ENCODE measurements at places on chromosomes 6 and 20.
A peak's percentile ranks its signal among the peaks of the same experiment; 100 is the strongest.

- DNase-seq, result no peak
Observed at GRCh38 chr6:43310624-43311023, 2.0 kb upstream of the CRIP3 start.

- no peak for DNase-seq
Observed at GRCh38 chr20:17936286-17936760, 32.3 kb downstream of the SNX5 start.

- DNase-seq, result peak; percentile 35
Observed at GRCh38 chr6:111721753-111722154, 116.1 kb upstream of the TRAF3IP2 start.

GRCh38 chr6:152682141-152682540, 15.6 kb upstream of the MYCT1 start:
- no peak for DNase-seq

DNA sequence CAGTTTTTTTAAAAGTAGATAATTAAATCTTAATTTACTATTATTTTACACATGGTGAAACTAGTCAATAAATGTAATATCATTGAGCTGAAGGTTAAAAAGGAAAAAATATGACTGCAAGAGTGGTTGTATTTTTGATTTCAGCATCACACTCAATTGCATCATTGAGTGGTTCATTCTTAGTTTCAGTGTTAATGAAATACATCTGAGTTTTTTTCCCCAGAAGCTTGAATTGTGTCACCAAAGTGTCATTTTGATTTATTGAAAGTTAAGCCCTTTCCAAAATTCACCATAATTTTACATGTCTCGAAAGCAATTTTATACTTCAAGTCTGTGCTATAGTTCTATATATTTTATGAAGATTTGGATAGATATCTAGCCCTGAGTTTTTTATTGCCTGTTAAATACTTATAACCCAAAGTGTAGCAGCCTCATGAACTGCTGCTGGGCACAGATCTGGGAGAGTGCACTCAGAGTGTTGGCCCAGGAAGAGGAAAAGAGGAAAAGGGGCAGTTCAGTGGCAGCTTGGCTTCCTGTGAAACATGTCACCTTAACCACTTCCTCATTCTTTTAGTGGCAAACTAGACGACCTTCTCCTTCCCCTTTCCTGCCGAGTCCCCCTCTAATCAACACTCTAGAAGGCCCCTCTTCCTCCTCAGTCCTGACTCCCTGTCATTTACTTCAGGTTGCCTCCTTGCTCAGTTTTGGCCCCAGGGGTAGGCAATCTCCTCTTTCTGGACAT, 140.7 kb downstream of the ESR1 start:
- no peak for DNase-seq
